Breast epithelium (tissue), 4 donors: ENCODE measurements at places on chromosomes 5 and 9. TPM values are rescaled to one million over a fixed set of nuclear protein-coding genes. Genes with fewer than 3 reads are reported as not detected.

Gene ANXA2R
- 5.4 TPM for total RNA-seq

Gene SPINK7
- total RNA-seq = not detected

Gene SHOC1
- total RNA-seq = not detected

Gene CD274
- total RNA-seq = 2.9 TPM

Gene CLPTM1L
- 121 TPM for total RNA-seq

Gene KCTD16
- under 0.01 TPM for total RNA-seq

Gene PHF19
- 19.0 TPM for total RNA-seq

GRCh38 chr9:20620650-20621470 lies 1.4 kb downstream of the MLLT3 start:
- DNase-seq = no peak

GRCh38 chr5:104050436-104050835 lies 487.8 kb upstream of the NUDT12 start:
- DNase-seq = no peak

GRCh38 chr9:5326893-5327548 lies 12.7 kb downstream of the RLN1 start:
- DNase-seq = no peak

DNA sequence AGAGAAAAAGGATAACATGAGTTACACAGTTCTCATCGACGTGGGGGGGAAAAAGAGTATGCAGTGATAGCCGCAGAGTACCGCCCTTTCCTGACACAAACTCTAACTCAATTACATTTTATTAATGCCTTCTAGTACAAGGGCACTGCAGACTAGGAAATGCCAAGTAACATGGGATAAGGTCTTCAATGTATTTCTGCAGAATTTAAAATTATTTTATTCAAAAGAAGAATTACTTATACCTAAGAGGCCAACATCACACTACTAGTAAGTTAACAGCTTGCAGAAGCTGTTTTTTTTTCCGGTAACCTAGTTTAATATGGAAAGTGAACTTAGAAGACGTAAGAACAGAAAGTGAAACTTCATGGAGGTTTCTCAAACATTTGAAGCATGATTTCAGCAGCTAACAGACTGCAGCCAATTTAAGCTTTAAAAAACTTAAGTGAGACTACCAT lies 3.9 kb downstream of the SETX start:
- DNase-seq = no peak

DNA sequence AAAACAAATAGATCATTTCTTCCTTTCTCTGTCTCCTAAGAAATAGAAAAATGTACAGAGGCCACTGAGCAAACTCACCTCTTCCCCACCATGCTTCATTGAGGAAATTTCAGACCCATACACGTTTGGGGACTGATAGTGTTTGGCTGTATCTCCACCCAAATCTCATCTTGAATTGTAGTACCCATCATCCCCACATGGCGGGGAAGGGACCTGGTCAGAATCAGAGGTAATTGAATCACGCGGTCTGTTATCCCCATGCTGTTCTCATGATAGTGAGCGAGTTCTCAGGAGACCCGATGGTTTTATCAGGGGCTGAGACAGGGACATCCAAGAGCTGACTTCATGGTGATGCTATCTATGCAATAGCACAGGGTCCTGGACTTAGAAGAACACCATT lies 1655.8 kb downstream of the MAT2B start:
- DNase-seq = no peak

DNA sequence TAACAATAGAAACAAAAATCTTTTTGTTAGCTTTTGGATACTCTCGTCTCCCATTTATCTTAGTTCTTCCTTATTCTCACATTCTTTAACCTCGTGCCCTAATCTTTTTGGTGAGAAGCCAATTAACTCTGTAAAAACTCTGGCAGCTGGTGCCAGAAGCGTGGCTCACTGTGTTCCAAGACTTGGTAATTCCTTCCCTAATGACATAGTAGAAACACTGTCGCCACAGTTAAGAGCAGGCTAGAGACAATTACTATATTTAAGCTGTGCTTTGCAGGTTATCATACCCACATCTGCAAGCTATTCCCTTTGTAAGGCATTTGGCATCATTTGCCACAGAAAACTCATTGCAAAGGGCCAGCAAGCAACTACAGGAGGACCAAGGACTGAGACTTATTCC lies 160.9 kb upstream of the PIK3R1 start:
- DNase-seq = no peak

- DNase-seq = no peak
Observed at GRCh38 chr9:80134487-80134886, 562.7 kb downstream of the TLE4 start.

- DNase-seq = no peak
Observed at GRCh38 chr9:18074041-18074440, 399.9 kb upstream of the ADAMTSL1 start.

- DNase-seq = no peak
Observed at GRCh38 chr9:20209391-20210340, 412.6 kb downstream of the MLLT3 start.

GRCh38 chr9:33816327-33817252 lies at the start of gene UBE2R2:
Gene UBE2R2 (plus strand): TSS chr9:33817160. CDS start chr9:33817758, 598 bp downstream.
- peak; percentile 82 for DNase-seq

DNA sequence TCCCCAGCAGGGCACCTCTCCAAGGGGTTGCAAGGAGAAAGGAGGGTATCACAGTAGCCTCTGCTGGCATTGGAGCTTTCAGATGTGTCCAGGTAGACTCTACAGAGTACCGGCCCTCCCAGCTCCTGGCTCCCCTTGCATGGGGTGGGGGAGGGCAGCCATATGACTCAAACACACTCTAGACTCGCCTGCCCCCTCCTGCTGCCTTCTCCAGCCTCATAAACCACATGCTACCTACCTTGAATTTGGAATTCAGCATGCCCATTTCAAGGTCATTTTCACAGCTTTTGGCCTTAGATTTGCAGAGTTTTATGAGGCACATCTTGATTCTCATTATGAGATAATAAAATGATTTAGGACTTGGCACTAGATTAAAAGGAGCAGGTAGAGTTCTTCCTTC lies 32.8 kb upstream of the SMIM32 start:
- no peak for DNase-seq

DNA sequence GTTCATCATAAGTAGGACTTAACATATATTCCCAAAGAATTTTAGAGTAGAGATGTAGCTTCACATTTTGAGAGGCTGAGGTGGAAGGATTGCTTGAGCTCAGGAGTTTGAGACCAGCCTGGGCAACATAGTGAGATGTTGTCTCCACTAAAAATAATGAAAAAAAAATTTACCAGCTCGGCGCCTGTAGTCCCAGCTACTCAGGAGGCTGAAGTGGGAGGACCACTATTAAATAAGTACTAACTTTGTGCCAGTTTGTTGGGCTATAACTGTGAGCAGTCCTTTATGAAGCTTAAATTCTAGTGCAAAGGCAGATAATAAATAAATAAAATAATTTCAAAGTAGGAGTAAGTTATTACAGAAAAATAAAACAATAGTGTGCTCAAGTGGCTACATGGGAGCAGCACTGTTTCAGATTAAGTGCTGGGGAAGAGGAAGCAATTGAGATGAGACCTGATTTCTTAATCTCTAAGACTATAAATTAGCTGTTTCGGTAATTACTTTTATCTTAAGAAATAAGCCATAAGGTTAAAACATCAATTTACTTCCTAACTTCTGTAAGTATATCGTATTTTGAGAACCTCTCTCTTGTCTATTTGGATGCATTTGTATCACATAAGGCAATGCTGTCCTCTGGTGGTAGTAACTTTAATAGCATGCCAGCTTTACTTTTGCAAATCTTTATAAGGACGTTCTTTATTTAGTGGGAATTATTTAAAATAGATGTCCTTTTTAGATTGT lies 98.9 kb downstream of the CSNK1G3 start:
- no peak for DNase-seq

DNA sequence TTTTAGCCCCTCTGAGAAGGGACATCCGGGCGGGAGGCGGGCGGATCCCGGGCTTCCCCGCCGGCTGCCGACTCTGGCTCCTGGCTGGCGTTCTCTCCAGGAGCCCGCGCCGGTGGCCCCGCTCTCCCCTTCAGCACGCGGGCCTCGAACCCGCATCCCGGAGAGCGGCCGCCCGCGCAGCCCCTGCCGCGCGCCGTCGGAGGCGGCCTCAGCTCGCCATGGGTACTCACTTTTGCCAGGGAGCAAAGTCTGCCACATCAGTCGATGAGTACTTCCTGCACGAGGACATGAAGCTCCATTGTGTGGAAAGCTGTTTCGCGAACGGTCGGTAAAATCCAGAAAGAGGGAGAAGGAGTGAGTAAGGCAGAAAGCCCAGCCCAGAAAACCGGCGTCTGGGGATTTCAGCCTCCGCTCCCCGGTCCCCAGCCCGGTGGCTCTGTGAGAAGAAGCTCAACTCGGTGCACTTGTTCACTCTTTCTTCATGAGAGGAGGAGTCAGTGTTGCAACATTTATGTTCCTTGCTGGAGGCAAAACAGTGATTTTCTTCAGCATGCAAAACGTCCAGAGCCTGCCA lies at the start of gene PRLR:
Gene PRLR (minus strand): TSS at position 450 of the 574 bp plus-strand sequence. CDS start 140,867 bp downstream, outside the sequence.
- DNase-seq = peak; percentile 48

DNA sequence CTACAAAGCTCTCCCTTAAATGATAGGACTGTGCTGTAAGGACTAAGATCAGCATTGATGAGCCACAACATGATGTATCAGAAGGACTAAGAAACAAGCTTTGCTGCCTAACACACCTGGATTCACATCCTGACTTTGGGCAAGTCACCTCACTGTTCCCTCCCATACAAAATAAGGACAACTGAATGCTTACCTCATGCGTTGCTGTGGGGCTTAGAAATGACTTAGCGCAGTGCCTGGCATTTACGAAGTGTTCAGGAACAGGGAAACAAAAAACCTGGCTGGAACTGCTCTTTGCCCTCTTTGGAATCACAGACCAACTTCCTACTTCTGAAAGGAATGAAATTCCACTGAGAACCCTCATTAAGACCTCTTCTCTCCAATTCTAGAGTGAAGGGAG lies 113.7 kb downstream of the BAAT start:
- no peak for DNase-seq

- no peak for DNase-seq
Observed at GRCh38 chr5:138760448-138761110, 7.4 kb downstream of the CTNNA1 start.

GRCh38 chr5:179125789-179126505 lies 65.8 kb downstream of the ZNF354C start:
- DNase-seq = peak; percentile 42

DNA sequence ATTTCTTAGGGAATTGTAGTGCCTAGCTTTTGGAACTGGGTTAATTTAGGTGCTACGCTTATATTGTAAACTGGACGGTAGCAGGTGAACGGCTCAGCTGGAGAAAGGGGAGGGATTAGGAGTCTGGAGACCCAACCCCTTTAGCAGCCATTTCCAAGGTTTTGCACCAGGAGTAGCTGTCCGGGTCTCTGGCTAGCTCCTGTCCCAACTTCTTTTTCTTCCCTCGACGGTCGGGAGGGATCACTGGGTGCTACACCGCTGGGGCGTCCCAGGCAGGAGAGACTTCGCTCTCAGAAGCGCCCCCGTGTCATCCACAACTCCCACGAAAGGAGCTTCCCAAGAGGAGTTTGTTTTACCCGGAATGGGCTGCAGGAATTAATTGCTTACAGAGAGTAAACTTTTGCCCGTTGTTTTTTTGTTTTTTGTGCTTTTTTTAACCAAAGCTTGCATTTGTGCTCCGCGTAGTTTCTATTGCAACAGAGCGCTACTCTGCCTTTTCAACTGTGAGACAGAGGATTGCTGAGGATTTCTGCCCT lies 1640.9 kb upstream of the C9orf72 start:
- DNase-seq = no peak

- DNase-seq = no peak
Observed at GRCh38 chr9:130160862-130161470, 11.2 kb upstream of the NCS1 start.
